Ovary (tissue), 10 donors: ENCODE measurements at places on chromosomes 3 and 15. TPM values are rescaled to one million over a fixed set of nuclear protein-coding genes. Genes with fewer than 3 reads are reported as not detected.

The SOX14 gene
- not detected for polyA plus RNA-seq

The TMC3 gene
- polyA plus RNA-seq = not detected

The NEK10 gene
- 0.92 TPM for polyA plus RNA-seq

The TMEM266 gene
- not detected for polyA plus RNA-seq

The ZNF662 gene
- 8.1 TPM for polyA plus RNA-seq

The CAMK1 gene
- 38.7 TPM for polyA plus RNA-seq

The LINGO1 gene
- polyA plus RNA-seq = 3.6 TPM

The RTP1 gene
- not detected for polyA plus RNA-seq

The IL12A gene
- polyA plus RNA-seq = 0.33 TPM

DNA sequence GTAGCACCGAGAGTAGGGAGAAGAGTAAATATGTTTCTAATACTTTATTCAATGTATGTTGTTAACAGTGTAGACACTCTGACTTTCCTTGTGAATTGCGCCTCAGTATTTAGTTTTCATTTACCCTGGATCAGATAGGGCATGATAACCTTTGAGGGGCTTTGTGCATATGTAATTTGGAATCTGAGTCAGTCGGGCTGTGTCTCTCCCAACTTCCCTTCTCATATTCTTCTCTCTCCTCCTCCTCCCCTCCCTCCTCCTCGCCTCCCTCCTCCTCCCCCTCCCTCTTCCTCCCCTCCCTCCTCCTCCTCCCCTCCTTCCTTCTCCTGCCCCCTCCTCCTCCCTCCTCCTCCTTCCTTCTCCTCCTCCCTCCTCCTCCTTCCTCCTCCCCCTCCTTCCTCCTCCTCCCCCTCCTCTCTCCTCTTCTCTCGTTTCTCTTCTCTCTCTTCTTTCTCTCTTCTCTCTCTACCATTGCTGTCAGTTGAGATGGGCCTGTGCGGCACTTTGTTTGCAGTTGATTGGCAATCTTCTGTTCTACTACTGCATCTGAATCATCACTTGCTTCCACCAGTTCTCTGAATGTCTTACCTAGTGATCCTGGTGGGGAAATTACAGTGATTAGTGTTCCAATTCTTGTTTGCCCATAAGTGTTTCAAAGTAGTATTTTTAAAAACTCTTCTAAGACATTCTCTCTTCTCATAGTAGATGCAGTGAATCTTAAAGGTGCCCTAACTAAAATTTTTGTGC lies 162.3 kb downstream of the PGPEP1L start:
- DNase-seq = no peak

DNA sequence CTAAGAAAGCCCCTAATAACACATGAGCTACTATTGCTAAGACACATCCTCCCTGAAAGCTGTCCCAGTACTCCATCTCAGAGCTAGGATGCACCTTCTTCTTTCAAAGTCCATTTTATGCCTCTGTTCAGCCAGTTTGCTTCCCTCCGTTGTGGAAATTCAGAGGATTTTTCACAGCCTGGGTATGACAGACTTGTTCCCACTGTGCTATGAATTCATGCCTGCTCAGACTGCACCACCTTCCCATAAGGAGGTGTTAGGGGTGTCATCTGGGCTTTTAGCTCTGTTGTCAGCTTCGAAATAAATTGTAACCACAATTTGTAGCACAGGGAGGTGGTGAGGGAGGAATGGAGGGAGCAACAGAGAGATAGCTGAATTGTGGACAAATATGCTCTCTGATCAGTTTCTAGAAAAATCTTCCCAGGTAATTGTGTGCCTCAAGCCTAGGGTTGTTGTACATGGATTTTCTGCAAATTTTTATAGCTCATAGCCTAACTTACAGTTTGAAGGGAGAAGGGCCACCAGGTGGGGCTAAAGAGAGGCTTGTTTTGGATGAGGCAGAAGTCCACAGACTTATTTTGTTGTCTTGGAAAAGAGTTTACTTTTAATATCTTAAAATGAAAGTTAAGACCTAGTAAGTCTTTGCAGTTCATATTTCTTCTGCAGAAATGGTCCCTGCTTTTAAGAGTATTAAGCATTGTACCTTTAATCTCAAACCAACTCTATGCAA lies 462.0 kb downstream of the PDCD6IP start:
- peak; percentile 41 for DNase-seq

DNA sequence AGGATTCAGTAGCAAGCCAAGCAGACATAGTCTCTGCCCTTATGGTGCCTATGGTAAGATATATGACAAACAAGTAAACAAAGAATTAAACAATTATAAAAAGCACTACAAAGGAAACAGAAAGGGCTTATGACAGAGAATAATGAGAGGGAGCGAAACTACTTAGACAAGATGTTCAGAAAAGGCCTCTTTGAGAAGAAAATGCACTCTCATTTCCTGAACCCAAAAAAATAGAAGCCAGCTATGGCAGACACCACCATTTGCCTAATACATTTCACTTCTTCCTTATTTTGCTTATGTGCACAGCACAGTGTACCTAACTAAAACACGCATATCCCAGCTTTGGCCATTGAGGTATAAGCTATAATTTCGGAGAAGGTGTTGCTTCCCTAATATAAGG lies 465.5 kb upstream of the PPP2R3A start:
- no peak for DNase-seq

DNA sequence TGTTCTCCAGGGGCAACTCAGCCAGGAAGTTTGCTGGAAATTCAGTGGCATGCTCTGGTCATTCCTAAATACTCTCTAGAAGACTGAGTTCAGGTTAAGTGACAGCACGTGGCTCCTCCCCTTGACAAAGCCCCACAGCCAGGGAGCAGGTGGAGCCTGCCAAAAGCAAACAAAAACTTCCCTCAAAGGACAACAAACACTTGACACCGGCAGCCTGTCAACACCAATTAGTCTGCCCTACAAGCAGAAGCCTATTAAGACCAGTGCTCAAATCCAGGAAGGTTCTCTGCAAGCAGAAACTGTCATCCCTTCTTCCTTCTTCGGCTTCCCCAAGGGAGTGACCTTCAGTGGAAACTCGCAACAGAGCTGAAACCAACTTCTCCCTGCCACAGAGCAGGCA lies 5.0 kb downstream of the MEX3B start:
- DNase-seq = no peak

DNA sequence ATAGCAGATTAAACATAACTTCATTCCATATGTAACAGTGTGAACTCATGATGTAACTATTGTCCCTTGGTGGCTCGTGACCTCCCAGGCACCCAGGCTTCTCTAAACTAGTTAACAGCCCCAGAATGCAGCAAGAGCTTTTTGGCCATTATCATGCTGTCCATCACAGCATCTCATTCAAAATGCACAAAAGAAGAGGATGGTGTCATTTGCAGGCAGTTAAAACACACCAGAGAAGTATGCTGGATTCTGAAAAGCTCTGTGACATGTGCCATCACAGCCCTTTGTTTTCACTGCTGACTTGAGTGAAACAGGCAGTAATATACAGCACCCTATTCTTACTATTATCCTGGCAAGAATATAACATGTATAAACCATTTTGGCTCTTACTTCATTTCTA lies 117.6 kb upstream of the CHMP2B start:
- DNase-seq = no peak

DNA sequence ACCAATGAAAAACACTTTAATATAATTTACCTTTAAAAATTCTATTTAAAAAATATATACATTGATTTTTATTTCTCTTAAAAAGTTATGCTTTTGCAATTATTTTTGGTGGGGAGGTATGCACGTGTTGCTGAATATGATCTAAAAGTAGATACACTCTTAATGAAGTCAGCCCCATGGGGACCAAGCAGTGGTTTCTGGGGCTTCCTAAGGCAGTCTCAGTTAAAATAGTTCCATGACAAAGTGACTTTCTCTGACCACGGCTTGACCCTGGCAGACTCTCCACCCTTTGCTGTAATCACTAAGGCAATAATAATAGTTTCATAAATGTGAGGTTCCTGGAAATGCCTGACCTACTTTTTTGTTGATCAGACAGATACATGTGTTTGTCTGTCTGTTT lies 50.4 kb downstream of the CCR4 start:
- no peak for DNase-seq

GRCh38 chr3:171561596-171562323 lies 101.6 kb upstream of the TNIK start:
- no peak for DNase-seq

DNA sequence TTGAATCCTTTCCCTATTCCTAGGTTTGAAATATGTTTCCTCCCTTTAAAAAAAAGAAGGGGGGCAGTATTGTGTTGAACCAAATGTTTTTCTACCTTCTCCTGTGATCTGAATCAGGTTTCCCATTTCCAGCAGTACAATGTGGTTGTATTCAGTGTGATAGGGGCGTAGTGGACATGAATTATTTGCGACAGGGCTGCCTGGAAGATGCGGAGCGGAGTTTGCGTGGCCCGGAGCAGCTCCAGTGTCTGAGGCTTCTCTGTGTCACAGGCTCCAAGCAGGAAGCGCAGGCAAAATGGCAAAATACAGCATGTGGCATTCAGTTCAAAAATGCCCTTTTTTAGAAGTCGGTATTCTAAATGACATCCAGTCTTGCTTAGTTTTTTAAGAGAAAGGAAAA lies 154.4 kb downstream of the PGPEP1L start:
- peak; percentile 92 for DNase-seq

- no peak for DNase-seq
Measured at GRCh38 chr3:37852771-37853170, 8.9 kb upstream of the CTDSPL start.

- DNase-seq = no peak
Measured at GRCh38 chr3:7423036-7423435, 562.1 kb downstream of the GRM7 start.

GRCh38 chr3:160260587-160261270 lies 35.5 kb downstream of the C3orf80 start:
- no peak for DNase-seq

- DNase-seq = peak; percentile 73
Measured at GRCh38 chr15:62940755-62941361, 101.7 kb upstream of the TPM1 start.

- DNase-seq = no peak
Measured at GRCh38 chr3:162719684-162720341, 1223.2 kb downstream of the OTOL1 start.
